ENCODE measurements at places on chromosomes 7 and 10.

- peak; percentile 68 for DNase-seq
Observed at GRCh38 chr10:44801383-44802327, 109.5 kb upstream of the TMEM72 start.

- DNase-seq = peak; percentile 25
Observed at GRCh38 chr10:14093730-14094484, 236.8 kb downstream of the FRMD4A start.

- peak; percentile 10 for DNase-seq
Observed at GRCh38 chr7:30682212-30683083, at the start of gene CRHR2. TSS of gene CRHR2 (minus strand) at chr7:30682456. CDS start at chr7:30682280, 176 bp downstream.

GRCh38 chr10:34102893-34103506 lies 712.1 kb downstream of the PARD3 start:
- peak; percentile 11 for DNase-seq

DNA sequence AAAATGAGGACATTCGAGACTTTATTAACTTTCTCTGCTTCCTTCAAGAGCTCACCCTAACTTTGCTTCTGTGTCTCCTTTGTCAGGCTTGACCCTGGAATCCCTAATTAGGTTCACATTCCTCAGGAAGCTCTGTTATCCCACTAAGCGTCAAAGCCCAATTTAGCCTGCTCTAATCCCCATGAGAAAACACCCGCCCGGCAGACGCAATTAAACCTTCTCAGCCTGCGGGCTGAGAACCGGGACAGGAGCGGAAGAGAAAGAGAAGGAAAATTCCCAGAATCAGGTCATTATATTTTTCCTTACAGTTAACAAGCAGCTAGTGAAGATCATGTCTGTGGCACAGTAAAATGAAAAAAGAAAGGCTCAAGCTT lies 93.0 kb downstream of the TNS3 start:
- no peak for DNase-seq

GRCh38 chr10:48291190-48291589 lies 15.3 kb upstream of the MAPK8 start:
- DNase-seq = no peak

GRCh38 chr7:157795199-157795598 lies 458.4 kb downstream of the DNAJB6 start:
- no peak for DNase-seq

DNA sequence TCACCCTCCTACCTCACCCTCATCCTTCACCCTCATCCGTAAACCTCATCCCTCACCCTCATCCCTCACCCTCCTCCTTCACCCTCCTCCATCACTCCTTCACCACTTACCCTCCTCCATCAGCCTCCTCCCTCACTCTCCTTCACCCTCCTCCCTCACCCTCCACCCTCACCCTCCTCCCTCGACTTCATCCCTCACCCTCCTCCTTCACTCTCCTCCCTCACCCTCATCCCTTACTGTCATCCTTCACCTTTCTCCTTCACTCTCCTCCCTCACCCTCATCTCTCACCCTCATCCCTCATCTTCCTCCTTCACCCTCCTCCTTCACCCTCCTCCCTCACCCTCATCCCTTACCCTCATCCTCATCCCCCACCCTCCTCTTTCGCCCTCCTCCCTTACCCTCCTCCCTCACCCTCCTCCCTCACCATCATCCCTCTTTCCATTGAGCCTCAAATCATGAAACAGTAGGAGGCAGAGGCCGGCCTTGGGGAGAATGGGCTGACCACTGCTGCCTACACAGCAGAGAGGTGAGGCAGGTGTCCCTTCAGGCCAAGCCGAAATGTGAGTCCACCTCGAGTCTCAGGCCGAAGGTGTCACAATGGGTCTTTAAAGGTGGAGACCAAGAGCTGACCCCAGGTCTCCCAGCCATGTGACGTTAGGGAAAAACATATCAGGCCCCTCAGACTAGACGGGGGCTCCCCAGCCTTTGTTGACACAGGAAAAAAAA lies 53.0 kb downstream of the PDGFA start:
- DNase-seq = no peak

GRCh38 chr7:115094163-115094562 lies 172.3 kb downstream of the MDFIC start:
- DNase-seq = no peak

- DNase-seq = no peak
Observed at GRCh38 chr10:28276384-28276783, 26.5 kb downstream of the MPP7 start.
